ENCODE measurements at places on chromosomes 4 and X.

DNA sequence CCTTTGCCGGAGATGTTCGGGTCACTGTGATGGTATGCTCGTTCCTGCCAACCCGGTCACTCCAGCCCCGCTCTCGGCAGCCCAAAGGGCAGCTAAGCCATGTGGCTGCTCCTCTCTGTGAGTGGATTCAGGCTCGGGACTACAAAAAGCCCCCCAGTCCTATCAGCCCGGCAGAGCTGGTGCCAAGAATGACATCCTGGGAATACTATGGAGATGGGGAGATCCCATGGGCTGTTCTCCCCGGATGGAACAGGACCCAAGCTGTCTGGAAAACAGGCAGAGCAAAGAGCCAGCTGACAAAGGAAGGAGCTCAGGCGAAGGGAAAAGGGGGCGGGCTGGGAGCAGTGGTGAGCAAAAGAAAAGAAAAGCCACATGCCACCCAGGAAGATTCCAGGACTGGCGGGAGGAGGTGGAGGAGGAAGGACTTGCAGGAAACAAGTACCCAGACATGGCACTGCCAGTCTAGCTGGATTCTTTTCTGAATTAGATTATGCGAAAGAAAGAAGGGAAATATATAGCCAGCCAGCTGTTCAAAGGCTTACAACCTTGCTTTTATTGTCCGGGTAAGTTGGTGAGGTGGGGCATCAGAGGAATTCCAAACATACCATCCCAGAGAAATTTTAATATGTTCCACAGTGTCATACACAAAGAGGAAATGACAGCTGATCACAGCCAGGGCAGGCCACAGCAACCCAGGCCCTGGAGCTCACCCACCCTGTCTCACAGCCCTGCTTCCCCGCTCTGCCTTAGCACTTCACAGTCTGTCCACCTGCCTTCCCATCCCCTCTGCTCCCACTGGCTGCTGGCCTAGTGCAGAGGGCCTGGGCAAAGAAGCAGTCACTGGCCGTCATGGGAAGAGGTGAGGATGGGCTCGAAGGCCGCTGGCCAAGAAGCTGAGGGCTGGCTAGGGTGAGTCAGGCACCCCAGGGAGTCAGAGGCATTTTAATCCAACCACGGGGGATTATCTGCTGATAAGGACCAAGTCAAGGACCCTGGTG, 3.4 kb downstream of the NDP start:
- peak; percentile 38 for DNase-seq

DNA sequence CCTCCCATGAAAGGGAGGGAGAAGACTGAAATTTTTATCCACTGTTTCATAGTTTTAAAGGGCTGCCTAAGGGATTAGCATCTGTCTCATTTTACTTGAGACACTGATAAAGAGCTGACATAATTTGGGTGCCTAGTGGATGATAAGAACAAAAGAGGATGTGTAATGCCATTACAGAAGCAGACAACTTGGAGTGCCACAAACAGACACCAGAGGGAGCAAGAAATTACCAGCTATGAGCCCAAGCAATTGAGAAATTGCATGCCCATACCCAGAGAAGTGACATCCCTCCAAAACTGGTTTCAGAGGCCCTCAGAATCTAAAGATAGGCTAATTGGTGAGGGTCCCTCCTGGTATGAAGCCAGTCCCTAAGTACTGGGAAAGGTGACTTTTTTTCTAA, 38.5 kb upstream of the POU3F4 start:
- DNase-seq: no peak

GRCh38 chr4:98383431-98384106, 122.4 kb downstream of the RAP1GDS1 start:
- no peak for DNase-seq

DNA sequence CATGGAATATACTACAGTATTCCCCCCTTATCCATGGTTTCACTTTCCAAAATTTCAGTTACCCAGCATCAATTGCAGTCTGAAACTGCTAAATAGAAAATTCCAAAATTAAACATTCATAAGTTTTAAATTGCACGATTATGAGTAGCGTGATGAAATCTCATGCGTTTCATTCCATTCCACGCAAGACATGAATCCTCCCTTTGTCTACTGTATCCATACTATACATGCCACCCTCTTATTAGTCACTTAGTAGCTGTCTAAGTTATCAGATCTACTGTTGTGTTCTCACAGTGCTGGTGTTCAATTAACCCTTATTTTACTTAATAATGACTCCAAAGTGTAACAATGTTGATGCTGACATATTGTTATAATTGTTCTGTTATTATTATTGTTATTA, 261.2 kb upstream of the NDST4 start:
- DNase-seq: no peak

- DNase-seq: no peak
These were observed 12.5 kb downstream of the MOB1B start for GRCh38 chr4:70914631-70915030.

DNA sequence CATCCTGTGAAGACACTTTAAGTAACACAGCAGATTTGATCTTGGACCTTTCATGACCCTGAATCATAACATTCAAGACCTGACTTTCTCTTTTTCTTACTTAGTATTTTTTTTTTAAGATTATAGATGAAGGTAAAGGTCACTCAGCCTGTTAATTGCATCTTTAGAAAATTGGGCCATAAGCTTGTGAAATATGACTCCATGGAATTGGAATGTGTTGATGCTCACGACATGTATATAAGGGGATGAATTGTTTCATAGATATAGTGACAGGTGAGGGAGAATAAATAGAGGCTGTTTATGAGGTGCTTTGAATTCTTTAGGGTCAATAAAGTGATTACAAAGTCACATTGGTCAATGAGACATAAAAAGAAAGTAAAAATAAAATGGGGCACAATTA, 27.7 kb upstream of the HS3ST1 start:
- DNase-seq: no peak

DNA sequence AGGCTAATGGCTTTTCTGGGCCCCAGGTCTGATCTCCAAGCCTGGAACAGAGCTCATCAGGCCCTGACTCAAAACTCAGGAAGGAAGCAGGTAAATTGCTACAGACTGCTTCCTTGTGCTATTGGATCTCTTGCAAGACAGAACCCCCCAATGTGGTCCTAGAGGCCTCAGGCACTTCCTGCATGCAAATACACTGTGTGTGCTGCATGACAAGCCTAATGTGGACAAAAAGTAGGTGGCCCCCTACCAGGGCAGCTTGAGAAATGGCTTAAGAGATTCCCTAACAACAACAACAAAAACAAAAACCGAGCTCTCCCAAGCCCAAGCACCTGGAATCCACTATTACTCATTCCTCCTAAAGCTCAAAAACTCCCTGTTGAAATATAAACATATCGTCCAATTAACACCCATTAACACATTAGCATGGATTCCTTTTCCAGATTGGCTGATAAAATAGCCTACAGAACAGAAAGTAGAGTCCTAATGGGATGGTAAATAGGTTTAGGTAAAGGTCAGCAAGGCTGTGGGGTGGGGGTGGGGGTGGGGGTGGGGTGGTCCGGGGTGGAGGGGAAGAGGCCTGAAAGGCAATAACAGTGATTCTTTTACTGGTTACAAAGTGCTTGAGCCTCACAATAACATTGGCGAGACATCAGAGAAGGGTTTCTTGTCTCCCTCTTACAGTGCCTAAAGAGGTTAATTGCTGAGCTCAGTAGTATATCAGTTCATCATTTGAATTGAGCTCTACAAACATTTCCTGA, 24.1 kb upstream of the FGF16 start:
- DNase-seq: no peak

Data from substantia nigra (tissue), 51 donors.